ENCODE measurements at places on chromosomes 7 and 10. TPM values are rescaled to one million over a fixed set of nuclear protein-coding genes. Genes with fewer than 3 reads are reported as not detected.

DNA sequence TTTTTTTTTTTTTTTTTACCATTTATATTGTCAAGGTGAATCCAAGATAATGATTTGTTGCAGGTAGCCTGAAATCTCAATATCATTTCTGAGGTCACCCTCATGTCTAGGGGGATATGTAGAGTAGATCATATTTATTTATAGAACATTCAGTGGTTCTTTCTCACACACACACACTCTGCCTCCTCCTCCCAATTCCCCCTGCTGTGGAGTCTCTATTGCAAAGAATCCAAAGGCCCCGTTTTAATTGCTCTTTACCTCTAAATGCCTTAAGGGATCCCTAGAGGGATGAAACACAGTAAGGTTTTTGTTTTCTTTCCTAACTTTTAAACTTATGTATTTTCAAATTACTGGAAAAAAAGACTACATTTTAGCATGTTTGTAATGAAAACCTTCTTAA is 170.0 kb downstream of the PRKG1 start:
- DNase-seq, result no peak

- DNase-seq, result no peak
These were observed 21.8 kb downstream of the PWWP2B start for GRCh38 chr10:132418527-132419416.

DNA sequence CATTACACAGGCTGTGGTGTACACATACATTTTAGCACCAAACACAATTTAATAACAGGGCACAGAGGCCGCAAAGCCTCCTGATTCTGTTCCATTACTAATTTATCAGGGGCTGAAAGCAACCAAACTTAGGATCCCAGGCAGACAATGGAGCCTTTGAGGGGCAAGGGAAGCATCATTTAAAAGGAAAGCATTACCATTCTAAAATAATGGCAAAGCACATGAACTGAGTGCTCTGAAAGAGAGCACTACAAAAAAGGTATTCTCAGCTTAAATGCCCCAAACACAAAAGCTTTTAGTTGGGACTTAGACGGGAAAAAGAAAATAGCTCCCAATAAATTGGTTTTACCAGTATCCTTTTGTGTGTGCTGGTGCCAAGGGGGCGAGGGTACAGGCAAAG is 282.0 kb upstream of the ETV1 start:
- no peak for DNase-seq

DNA sequence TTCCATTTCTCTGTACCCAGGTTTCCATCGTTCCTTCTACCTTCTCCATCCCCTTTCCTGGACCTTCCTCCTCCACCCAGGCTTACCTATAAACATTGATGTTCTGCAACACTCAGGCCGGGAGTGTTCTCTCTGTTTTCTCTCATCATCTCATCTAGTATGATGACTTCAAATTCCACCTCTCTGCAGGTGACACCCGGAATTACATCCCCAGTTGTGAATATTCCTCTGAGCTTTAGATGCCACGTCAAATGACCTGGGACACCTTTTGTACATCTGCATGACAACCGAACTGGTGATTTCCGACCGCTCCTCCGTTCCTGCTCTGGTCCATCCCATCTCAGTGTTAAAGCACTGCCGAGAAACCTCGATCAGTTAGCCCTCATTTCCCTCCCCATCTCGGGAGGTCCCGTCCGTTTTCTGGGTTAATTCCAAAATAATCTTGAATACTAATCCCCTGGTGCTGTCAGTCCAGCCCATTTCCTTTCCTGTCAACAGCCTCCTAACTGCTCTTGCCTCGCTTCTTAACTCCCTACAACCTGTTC is 76.7 kb upstream of the SAMD8 start:
- DNase-seq, result no peak

GRCh38 chr7:74455291-74455804 is 1.6 kb downstream of the GTF2IRD1 start:
- DNase-seq, result no peak

DNA sequence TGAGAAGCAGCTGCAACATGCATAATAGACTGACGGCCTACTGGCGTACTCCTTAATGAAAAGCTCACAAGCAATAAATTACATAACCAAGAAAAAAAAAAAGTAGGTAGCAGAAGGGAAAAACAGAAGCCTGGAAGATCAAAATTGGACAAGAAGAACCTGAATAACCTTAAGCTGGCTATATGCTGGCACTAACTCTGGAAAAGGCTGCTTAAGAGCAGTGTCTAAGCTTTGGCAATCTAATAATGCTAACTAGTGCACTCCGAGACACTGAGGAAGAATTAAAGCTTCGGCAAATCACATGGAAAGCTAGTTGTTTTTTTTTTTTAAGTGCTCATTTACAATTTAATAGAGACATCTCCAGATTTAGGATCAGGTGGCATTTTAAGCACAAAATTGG is 441.9 kb downstream of the PARD3 start:
- no peak for DNase-seq

- no peak for DNase-seq
These were observed 1.4 kb downstream of the CPA1 start for GRCh38 chr7:130381468-130382312.

- no peak for DNase-seq
These were observed 71.8 kb downstream of the ARHGAP21 start for GRCh38 chr10:24651923-24652322.

GRCh38 chr10:60760711-60761210 is 17.5 kb upstream of the CDK1 start:
- no peak for DNase-seq

- DNase-seq, result no peak
These were observed 68.5 kb downstream of the AP3M1 start for GRCh38 chr10:74081941-74082718.

DNA sequence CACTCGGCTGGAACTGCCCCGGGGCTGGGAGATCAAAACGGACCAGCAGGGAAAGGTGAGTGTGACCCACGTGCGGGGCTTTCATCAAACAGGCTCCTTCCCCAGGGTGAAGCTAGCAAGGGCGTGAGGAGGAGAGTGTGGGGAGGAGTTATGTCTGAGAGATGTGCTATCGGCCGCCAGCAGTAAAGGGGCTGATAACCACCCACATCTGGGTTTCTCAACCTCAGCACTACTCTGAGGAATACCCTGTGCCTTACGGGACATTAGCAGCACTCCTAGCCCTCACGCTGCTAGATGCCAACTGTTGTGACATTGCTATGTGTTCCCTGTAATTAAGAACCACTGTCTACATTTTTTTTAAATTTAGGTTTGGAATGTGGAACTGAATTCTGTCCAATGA is 113.9 kb upstream of the STK17A start:
- DNase-seq, result no peak

DNA sequence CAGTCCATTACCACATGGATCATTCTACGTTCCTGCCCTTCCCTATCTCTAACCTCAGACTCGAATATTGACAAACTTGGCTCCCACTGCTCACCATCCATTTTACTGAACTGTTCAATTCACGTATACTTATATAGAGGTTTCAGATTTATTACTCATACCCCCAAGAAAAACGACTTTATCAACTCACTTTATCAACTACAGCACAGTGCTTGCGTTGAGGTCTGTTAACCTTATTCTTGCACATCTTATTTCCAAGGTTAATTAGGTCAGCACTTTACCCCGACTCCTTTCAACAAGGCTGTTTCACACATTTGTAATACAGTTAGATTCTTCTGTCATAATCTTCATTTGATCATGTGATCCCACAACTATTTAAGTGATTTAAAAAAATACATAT is 162.3 kb upstream of the AHR start:
- no peak for DNase-seq

GRCh38 chr7:116477625-116478024 is 21.9 kb upstream of the CAV2 start:
- no peak for DNase-seq

- DNase-seq, result peak; percentile 58
These were observed 37.2 kb upstream of the PCBD1 start for GRCh38 chr10:70925377-70926225.

DNA sequence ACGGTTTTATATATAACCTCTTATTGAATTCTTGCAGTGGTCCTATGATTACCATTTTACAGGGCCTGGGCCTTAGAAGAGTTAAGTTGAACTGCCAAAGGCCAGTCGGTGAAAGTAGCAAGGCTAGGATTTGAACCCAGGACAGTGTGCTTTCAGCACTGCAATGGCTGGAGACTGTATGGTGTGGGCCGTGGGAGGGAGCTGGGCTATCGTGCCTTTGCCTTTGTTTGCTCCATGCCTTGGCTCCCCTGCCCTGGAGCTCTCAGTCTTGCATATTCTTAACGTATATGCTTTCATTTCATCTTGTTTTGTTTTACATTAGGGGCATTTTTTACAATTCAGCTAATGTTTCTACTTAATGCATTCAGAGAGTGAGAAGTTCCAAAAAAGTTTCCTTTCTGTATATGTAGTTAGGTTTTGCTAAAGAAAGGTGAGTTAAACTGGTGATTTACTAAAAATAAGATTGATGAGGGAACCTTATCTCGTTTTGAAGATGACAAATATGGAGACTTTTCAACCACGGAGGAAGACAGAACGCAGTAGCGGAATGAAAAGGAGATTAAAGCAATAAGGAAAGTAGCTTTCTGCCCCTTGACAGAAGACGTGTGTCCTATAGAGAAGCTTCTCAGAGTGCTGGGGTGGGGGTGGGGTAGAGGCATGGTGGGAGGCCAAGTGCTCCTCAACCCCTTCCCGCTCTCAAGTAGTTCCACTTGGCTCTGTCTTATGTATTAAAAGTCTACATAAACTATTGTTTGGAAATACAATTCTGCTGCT is 82.5 kb downstream of the RTKN2 start:
- DNase-seq, result no peak

GRCh38 chr7:1235501-1236131 is 2.9 kb downstream of the UNCX start:
- DNase-seq, result no peak

GRCh38 chr7:148941598-148942275 is 57.6 kb upstream of the EZH2 start:
- DNase-seq, result peak; percentile 83

DNA sequence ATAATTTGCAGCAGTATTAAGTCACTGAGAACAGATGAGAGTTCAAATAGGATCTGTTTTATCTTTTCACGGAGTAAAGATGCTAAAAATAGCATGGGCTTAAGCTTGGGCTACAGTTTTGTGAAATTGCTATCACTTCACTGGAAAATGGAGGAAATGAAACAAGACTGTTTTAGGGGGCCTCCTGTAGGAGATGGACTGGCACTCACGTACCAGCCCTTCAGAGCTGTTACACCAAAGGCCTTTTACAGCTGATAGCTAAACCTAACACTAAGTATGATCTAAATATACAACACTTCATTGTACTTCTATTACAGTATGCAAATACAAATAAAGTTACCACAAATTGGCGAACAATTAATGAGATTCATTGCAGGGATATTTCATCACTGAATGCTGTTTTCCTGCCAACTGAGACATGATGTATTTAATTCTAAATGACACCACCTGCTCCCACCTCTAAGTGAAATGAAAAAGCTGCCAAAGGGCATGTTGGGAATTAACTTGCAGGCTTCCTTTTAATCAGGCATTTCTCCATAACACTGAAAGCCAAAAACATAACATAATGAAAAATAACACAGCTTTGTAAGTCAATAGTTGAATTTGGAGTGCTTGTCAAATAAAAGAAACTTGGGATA is 304.5 kb upstream of the LRRN3 start:
- DNase-seq, result no peak

DNA sequence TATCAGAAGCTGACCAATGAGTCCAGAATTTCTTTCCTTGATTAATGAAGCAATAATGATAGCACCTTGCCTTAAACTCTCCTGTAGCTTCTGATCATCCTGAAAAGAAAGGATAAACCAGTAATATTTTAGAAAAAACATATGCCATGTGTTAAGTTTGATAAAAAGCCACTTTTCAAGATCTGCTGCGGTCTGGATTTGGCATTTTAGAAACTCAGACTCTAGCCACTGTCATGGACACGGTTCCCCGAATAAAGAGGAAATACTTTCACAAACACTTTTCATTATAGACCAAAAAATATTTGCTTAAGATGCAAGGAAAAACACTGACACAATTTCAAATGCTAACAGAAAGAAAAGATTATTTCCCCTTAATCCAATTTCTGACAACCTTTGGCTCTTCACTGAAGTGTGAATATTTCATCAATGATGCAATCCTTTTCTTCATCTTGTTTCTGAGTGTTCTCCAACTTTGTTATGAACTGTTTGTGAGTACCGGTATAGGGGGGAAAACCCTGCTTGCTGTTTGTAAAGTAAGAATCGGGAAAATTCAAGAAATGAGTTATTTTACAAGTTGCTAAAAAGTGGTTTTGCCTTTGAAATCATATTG is 329.5 kb downstream of the CRPPA start:
- no peak for DNase-seq

GRCh38 chr10:122515588-122516231 is 44.8 kb upstream of the DMBT1 start:
- DNase-seq, result no peak

DNA sequence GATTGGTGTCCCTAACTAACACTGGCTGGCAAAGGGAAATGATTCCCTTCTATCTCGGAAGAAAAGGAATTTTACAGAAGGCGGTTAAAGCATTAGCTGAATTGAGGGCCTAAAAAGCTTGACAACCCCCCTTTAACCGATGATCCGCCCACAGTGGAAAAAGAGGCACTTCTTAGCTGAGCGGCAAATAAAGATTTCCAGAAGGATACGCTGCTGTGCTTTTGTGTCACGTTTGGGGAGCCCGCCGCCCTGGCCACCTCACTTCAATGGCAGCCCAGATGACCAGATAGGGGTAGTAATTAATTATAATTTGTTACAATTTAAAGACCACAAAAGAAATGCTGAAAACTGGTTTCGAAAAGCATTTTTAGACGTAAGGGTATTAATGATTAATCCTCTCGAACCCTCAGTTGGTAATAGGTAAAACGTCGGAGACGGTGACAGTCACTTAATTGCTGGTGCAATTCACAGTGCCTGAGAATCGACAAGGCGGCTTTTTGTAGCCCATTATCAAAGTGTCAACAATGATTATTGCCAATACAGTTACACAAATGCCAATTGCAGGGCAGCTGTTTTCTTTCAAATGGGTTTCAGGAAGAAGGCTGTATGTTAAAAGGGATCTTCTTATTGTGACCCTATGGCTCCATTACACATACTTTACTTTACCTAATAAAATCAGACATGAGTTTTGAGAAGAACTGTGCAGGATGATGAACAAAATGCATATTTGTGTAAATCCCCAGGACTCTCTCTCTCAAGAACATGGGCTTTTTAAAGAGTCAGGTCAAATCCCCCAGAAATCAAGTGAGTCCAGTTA is 154.1 kb downstream of the PIP4K2A start:
- DNase-seq, result no peak

- DNase-seq, result no peak
These were observed 559 bp downstream of the TRA2A start for GRCh38 chr7:23531050-23531793.

FBXL13 gene
- total RNA-seq, result 1.3 TPM

UCMA gene
- not detected for total RNA-seq

ABCB4 gene
- 0.27 TPM for total RNA-seq

PALD1 gene
- total RNA-seq, result 4.8 TPM

NEUROD6 gene
- total RNA-seq, result not detected

PAPSS2 gene
- 0.54 TPM for total RNA-seq

LRRC72 gene
- not detected for total RNA-seq

SPAG6 gene
- 3.2 TPM for total RNA-seq

PLCE1 gene
- total RNA-seq, result under 0.01 TPM

CARD11 gene
- 15.1 TPM for total RNA-seq

All from hematopoietic multipotent progenitor cell (in vitro differentiated cells).